ENCODE measurements at places on chromosomes 5 and 9.

- DNase-seq, result no peak
These were observed 205.2 kb upstream of the ZNF608 start for GRCh38 chr5:124951661-124952060.

- DNase-seq, result peak; percentile 52
These were observed 83.5 kb upstream of the MINAR2 start for GRCh38 chr5:129664336-129664937.

DNA sequence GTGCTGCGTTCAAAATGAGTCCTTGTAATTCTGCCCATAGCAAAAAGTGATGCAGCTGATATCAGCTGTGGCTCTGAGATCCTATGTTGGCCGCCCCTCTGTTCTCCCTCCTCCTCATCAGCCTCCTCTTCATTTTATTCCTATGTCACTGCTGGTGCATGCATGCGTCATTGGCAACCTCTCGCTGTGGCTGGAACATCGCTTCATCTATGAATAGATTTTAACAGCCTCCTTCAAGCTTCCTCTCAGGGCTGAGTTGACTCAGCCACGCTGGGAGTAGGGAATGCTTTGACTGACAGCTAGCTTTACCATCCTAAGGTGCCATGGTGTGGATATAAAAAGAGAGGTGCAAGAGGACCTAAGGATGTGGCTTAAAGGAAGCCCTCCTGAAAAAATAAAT, 303.5 kb downstream of the PLK2 start:
- DNase-seq, result no peak

GRCh38 chr5:125059255-125060002, 313.0 kb upstream of the ZNF608 start:
- no peak for DNase-seq

DNA sequence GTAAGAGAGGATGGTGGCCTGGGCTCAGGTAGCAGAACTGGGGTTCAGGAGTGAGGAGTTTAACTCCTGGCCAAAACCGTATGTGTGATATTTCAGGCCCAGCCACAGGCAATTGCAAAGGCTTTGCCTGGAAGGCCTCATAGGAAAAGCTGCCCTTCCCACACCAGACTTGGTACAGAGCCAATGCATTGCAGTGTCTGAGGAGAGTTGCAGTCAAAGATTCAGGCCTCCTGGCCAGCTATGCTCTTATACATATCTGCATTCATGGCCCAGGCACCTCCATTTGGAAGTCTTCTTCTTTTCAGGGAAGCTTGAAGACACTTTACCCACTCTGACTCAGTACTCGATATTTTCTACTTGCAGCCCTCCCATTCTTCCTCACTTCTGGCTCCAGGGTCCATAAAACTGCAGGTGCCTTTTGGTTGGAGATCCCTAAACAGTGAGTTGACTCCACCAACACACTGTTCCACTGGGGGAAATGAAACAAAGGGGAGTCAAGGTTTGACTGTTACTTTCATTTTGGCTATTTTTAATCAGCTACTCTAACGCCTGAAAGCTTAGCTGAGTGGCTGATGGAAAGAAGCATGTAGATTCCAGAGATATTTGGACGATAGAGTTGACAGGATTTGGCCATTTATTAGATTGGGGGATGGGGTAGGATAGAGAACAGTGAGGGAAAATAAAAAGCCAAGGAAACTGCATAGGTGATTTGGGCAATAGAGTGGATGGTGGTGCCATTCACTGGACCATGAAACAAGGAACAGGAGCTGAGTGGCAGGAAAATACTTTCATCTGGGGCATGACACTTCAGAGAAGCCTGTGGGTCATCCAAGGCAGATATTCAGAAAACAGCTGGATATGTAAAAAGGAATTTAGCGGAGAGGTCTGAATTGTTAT, 30.6 kb upstream of the IL33 start:
- no peak for DNase-seq
